ENCODE measurements at places on chromosomes 5 and 9.

DNA sequence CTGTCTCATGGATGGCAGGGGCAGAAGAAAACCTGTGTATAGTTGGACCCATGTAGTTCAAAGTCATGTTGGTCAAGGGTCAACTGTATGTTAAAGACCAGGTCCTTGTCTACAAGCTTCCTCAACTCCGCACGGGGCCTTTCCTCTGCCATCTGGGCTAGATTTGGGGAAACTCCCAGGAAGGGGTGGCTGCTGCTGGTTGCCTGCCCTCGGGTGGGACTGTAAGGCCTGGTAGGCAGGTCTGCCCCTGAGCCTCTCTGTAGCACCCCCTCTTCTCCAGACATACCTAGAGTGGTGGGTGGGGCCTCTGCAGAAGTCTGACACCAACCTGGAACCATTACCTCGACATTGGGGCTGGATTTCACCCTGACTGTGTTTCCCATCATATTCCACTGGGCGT is 15.2 kb downstream of the ENHO start:
- no peak for DNase-seq

- no peak for DNase-seq
Measured at GRCh38 chr5:166433679-166434078, 1857.8 kb upstream of the WWC1 start.

DNA sequence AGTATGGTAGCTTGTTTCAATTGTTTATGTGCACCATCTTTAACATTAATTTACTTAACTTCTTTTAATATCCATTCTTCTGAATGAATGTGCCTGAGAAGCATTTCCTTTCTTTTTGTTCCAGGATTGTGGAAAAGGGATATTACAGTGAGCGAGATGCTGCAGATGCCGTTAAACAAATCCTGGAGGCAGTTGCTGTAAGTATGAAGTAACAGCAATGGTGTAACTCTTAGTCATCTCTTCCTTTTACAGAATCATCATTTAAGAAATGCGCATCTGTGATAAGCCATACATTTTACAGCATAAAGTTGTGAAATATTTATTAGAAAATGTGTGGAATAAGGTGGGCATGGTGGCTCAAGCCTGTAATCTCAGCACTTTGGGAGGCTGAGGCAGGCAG is 117.7 kb downstream of the STARD4 start:
- DNase-seq: no peak

GRCh38 chr5:41009232-41009631 is 61.9 kb downstream of the MROH2B start:
- no peak for DNase-seq

DNA sequence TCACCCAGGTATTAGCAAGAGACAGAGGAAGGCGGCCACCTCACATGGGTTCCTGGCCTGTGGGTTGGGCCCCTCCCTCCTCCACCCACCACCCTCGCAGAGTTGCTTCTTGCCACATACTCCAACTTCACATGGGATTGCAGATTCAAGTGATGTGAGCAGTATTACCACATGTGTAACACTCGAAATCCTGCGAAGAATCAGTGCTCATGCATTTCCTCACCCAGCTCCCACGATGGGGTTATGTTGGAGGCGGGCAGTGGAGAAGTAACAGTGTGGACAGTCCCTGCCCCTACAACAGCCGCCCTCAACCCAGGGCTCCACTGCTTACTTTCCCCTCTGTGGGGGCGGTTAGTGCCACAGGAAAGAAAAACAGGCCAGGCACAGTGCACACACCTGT is 3.9 kb upstream of the FBP1 start:
- DNase-seq: no peak

GRCh38 chr9:23278561-23278960 is 547.5 kb downstream of the ELAVL2 start:
- DNase-seq: no peak

- DNase-seq: no peak
Measured at GRCh38 chr9:83220730-83221129, 157.8 kb upstream of the RASEF start.

GRCh38 chr5:141701360-141702119 is 19.5 kb upstream of the ARAP3 start:
- DNase-seq: no peak

- DNase-seq: no peak
Measured at GRCh38 chr5:129363991-129364390, 96.1 kb upstream of the ADAMTS19 start.

DNA sequence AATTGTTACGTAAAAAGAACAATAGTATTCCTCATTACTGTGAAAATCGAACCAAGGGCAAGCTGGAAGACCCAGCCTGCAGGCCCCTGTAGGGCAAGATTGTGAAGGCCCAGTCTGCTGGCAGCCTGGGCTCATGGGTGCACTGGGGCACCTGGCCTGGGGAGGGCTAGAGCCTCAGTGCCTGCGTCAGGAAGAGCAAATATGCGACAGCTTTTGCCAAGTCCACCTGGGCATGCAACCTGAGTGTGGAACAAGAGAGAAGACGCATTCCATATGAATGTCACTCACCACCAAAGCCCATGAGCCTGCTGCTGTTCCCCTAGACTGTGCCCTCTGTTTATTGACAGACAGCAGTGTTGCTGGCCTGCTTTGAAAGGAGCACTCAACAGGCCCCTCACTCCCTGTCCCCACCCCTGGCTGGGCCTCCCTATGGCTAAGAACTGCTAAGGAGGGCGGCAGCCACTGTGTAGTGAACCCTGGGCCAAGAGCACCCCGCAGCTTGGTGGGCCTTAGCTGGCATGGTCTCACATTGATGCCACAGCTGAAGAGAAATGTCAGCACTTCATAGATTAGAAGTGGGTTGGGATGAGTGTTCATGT is 28.2 kb downstream of the PSD2 start:
- no peak for DNase-seq

DNA sequence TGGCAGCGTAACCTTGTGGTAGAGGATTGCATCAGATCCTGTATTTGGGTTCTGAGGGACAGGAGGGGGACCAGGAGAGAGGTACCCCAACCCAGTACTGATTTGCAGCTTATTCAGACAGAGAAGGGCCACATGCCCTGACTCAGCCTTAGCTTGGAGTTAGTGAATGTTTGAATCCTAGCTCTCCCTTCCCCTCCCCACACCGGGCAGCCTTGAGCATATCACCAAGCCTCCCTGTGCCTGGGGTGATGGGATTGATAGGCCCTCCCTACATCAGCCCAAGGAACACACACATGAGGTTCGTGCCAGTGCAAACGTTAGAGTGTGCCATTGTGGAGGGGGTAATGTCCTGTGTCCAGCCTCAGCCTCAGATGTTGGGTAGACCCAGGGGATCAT is 71.9 kb downstream of the AMBP start:
- DNase-seq: no peak

- no peak for DNase-seq
Measured at GRCh38 chr9:90065851-90066250, 461.0 kb downstream of the GADD45G start.

- DNase-seq: no peak
Measured at GRCh38 chr5:149773291-149774095, 43.4 kb downstream of the PPARGC1B start.

DNA sequence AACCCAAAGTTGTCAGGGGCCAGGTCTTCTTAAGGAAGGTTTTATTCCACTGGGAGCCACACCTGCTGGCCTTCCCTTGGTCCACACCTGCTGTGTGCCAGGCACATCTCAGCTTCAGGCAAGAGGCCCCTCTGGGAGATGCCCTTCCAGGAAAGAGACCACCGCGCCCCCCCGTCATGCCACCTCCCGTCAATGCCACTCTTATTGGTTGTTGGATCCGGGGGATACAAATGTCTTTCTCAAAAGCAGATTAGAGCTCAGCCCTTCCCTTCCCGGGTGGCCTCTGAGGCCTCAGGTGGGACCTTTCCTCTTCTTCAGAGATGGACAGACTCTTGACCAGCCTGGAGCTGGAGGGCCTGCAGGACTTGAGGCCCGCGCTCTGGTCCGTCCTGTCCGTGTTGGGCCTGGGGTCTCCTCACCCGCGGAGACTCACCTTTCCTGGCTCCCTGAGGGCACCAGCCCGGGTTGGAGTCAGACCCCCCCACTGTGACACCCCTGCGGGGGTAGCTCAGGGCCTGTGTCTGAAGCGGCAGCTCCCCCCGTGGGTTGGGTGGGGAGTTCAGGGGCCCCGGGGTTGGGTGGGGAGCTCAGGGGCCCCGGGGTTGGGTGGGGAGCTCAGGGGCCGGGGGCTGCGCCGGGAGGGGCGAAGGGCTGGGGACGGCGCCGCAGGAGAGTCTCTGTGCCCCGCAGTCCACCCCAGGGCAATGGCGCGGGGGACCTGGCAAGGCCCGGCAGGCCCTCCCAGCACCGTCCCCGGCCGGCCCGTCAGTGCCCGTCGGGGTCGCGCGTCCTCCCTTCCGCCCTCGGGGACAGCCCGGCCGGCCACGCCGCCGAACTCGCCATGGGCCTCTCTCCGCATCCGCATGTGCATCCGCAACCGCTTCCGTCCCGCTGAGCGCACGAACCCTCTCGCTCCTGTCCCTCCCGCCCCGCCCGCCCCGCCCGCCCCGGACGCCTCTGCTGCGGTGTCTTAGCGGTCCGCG is 3.7 kb upstream of the SLC9A3 start:
- no peak for DNase-seq

DNA sequence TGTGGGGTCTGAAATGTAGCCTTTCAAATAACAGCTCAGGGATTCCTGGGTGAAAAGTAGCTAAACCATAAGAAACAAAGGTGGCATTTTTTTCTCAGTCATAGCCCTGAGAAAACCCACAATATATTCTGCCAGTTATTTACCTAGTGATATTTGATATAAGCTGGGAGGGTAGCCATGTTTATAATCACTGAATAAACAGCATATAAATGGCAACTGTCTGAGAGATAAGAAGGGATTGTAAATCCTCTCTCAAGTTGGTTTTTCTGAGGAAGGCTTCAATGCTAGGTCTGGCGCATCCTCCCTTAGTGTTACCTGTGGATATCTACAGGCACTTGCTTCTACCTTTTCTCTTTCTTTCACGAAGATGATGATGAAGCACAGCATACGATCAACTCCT is 1080.5 kb upstream of the DMAC1 start:
- DNase-seq: no peak

- no peak for DNase-seq
Measured at GRCh38 chr9:81526587-81526986, 162.8 kb downstream of the TLE1 start.

DNA sequence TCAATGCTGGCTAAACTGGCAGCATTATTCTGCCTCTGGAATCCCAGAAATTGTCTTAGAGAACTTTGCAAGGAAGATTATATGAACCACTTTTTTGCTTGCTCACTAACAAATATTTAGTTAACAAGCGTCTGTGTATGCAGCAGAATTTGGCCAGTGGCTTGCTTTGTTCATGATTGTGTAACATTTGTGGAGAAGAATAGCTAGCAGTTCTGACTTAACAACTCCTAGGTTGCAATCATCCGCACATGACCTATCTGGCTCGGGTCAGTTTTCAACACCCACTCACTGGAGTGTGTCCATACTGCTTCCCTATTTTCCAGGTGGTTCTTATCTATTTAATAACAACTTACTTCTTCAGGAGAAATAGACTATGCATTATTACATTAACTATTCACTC is 98.5 kb downstream of the SNX18 start:
- DNase-seq: no peak

GRCh38 chr9:121636341-121636865 is 15.0 kb upstream of the DAB2IP start:
- no peak for DNase-seq

DNA sequence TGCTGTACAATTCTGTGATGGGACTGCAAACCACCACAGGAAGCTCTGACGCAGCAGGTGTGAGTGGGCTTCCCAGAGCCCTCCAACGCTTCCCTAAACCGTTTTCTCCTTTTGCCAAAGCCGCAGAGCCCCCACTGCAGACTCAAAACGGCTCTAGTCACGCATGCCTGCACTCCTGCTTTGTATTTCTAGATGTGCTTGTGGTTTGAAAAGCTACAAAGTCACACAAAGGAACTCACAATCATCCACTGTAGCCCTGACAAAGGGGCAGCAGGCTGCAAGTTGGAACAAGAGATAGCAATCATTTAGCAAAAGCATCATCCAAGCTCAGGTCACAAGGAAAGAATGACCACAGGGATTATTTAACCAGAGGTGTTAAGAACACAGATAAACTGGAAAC is 79.3 kb downstream of the PTPN3 start:
- no peak for DNase-seq

DNA sequence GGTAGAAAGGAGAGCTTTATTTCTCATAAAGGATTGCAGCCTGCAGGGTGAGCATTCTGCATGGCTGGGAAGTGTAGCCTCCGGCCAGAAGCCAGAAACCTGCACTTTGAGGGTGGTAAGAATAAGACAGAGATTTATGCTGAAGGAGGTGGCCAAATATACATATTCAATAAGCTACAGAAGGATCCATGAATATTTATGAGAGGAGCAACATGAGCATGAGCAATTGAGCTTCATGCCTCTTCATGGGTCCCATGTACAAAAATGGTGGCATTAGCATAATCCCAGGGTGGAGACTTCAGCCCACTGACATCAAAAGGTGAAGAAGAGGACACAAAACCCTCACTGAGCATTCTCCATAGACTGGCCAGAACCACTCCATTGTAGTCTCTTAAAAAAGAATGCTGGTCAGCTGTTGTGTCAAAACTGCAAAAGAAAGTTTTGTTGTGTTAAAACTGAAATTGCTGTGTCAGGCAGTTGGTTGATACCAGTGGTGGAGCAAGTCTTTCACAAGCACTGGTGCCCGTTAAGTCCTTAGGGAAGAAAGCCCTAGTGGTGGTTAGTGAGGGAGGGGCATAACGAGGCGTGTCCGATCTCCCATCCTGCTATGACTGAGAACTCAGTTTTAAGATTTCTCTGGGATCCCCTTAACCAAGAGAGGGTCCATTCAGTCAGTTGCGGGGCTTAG is 160.8 kb upstream of the MAP1B start:
- no peak for DNase-seq

GRCh38 chr5:159049844-159050315 is 49.8 kb downstream of the EBF1 start:
- no peak for DNase-seq

GRCh38 chr5:124921694-124922093 is 175.3 kb upstream of the ZNF608 start:
- no peak for DNase-seq

DNA sequence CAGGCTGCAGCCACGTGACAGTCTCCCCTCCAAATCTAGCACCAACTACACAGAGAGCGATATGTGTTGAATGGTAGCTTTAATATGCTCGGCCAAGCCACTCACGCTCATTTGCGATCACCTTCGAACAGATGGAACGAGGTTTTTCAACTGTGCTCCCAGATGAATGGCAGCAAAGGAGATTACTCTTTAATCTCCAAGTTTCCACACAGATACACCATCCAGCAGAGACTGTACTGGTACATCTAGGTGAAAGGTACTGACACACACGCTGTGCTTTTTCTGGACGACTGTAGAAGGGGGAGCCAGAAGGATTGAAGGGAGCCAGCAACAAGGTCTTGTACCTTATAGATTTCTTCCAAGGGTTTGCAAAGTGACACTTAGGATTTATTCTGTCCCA is 263.9 kb downstream of the NR3C1 start:
- DNase-seq: no peak

GRCh38 chr9:11128156-11128555 is 515.4 kb upstream of the PTPRD start:
- no peak for DNase-seq

- DNase-seq: no peak
Measured at GRCh38 chr5:139148306-139148705, 49.9 kb downstream of the SIL1 start.

All from stimulated activated CD4-positive, alpha-beta T cell treated with anti-CD3 and anti-CD28 coated beads, TNF-alpha, amount 100 ng/mL, for 48 hours (primary cell).